Glutamatergic neuron (in vitro differentiated cells): ENCODE measurements at places on chromosomes 13 and 19.

- no peak for DNase-seq
Measured at GRCh38 chr19:1850809-1851653, 2.7 kb upstream of the REXO1 start.

GRCh38 chr13:33132644-33133440 is 116.6 kb downstream of the KL start:
- no peak for DNase-seq

DNA sequence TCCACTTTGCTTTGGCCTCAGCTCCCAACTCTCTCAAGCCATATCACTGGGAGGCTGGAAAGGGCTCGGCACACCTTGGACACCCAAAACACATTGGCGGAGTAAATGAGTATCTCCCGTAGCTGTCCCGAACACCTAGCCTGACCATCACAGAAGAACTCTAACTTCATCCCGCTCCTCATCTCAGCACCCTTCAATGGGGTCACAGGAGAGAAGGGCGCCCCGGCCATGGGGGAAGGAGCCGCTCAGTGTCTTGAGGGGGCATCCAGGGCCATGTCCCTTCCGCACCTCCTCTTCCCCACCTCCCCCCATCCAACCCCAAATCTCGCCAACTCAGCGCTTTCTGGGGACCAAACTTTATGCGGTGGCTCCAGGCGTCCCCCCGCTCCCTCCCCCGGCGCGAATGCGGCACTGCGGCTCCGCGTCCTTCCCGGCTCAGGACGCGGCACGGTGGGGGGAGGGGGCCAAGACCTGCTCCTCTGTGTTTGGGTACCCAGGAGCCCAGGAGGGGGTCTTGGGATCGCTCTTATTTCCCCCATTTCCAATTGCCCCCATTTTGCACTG is 3.0 kb downstream of the KCNC3 start:
- no peak for DNase-seq

DNA sequence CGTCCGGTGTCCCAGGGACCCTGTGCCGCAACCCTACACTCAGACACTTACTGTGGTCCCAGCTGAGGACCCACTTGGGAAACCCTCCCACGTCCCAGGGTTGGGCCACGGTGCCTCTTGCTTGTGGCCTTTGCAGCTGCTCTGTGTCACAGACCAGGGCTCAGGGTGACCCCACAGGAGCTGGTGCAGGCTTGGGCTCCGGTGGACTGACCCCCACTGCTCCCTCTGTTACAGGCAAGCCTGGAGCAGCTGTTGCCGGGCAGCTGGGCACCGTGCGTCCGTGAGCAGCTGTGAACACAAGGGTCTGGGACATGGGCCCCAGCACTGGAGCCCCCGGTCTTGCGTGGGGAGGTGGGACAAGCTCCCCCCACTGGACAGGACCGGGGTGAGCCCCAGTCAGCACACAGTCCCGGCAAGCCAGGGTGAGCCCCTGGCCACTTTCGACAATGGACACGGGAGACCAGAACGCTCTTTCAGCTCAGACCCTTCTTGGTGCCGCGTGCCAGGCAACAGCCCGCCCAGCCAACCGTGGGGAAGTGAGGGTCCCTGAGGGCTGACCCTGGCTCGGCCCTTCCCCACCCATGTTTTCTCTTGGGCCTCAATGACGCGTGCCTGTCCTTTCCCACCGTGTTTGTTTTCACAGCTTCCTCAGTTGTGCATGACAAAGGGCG is 65.7 kb upstream of the C13orf46 start:
- DNase-seq: no peak

DNA sequence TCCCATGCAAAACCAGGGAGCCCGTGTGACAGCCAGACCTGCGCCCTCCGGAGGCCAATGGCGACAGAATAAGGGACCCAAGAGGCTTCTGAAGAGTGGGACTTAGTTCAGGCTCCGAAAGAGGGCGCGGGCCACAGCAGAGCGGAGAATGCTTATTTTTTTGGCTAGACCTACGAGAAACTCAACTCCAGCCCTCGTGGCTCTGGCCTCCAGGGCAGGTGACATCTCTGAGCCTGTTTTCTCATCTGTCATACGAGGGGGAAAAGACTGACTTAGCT is 23.0 kb downstream of the DPP9 start:
- no peak for DNase-seq

- DNase-seq: no peak
Measured at GRCh38 chr13:42405665-42406390, 133.9 kb downstream of the AKAP11 start.

- DNase-seq: no peak
Measured at GRCh38 chr13:94419304-94419924, 60.1 kb downstream of the DCT start.

GRCh38 chr19:16955161-16955560 is 66.4 kb downstream of the F2RL3 start:
- no peak for DNase-seq

- no peak for DNase-seq
Measured at GRCh38 chr13:60662595-60662994, 265.6 kb downstream of the TDRD3 start.

DNA sequence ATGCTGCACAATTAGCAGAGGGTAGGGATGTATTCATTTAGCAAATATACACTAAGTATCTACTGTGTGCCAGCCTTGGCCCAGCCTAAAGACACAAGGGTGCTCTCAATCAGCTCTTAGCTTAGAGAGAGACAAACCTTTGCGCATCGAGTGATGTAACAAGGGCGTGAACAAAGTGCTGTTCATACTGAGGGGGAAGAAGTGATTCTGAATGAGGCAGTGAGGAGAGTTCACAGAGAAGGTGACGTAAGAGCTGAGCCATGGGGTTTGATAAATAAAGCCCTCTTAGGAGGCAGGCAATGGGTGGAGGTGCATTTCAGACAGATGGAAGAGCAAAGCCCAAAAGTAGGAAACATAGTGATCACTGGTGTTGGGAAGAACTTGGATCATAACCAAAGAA is 68.5 kb downstream of the FLT1 start:
- DNase-seq: no peak

- DNase-seq: no peak
Measured at GRCh38 chr19:5664515-5664914, 15.8 kb downstream of the MICOS13 start.

DNA sequence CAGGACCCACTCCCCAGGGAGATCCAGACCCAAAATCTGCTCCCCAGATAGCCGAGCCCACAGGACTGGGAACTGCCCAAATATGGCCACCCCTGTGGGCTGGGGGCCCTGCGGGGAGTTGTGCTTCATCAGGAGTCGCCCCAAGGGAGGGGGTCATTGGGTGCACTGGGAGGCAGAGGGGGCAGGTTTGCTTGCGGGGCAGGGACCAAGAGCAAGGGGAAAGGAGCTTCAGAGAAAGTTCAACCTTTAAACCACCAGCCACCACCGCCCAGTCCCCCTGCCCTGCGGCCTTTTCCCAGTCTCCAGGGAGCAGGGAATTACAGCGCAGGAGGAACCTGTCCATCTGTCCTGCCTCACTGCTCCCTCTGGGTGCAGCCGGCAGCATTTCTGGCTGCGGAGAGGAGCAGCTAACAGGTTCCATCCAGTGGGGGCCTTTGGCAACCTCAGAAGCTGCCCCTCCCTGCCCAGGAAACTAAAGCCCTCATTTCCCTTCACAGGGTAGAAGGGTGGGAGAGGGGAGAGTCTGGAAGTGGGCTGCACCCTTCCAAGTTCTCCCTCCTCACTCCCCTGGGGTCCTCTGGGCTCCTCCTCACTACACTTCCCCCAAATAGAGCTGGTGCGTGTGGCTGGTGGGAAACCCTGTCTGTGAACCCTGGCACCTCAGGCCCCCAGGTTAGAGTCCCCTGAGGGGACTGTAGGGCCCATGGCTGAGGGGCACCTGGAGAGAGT is 13.8 kb upstream of the ASF1B start:
- peak; percentile 79 for DNase-seq

DNA sequence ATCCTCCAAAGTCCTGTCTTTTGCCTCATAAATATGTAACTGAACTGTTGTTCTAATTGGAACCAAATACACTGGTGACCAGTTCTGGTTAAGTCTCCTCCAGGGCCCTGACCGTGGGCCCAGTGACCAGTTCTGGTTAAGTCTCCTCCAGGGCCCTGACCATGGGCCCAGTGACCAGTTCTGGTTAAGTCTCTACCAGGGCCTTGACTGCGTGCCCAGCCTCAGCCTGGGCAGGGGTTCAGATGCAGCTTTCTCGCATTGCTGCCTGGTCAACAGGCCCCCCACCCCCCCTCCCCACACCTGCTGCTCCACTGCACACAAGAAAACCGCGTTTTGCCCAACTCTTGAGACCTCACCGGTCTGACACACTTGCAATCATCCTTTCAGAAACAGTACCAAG is 3.8 kb upstream of the GRTP1 start:
- DNase-seq: no peak

GRCh38 chr13:50358231-50359040 is 343.2 kb downstream of the KCNRG start:
- no peak for DNase-seq

GRCh38 chr13:46320406-46320805 is 66.6 kb downstream of the RUBCNL start:
- DNase-seq: no peak

GRCh38 chr19:31350693-31351055 is 1.4 kb upstream of the TSHZ3 start:
- DNase-seq: peak; percentile 78

GRCh38 chr19:31338069-31338776 is 11.0 kb downstream of the TSHZ3 start:
- peak; percentile 83 for DNase-seq

DNA sequence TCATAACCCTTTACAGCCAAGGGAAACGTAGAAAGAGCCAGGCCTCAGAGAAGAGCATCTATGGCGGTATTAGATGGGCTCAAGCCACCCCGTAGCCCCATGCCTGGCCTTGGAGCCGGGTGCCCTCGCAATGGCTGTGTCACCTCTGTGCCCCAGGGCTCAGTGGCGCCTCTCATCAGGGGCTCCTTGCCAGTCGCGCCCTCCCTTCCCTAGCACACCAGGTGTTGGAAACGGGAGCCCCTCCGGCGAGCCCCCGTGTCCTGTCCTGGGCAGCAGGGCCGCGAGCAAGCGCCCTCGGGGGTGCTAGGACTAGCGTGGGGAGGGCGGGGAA is 453 bp downstream of the ZNF256 start:
- no peak for DNase-seq

GRCh38 chr13:88761145-88761544 is 1090.0 kb downstream of the SLITRK5 start:
- no peak for DNase-seq

GRCh38 chr19:17942181-17942580 is 9.4 kb downstream of the CCDC124 start:
- DNase-seq: peak; percentile 47
